Stimulated activated CD4-positive, alpha-beta T cell treated with anti-CD3 and anti-CD28 coated beads, Interleukin-1b, Interleukin-23, amount 100 ng/mL, for 24 hours (primary cell): ENCODE measurements at places on chromosomes 6 and 20.

GRCh38 chr6:30687659-30688431 is 1.4 kb upstream of the PPP1R18 start:
- DNase-seq = no peak

DNA sequence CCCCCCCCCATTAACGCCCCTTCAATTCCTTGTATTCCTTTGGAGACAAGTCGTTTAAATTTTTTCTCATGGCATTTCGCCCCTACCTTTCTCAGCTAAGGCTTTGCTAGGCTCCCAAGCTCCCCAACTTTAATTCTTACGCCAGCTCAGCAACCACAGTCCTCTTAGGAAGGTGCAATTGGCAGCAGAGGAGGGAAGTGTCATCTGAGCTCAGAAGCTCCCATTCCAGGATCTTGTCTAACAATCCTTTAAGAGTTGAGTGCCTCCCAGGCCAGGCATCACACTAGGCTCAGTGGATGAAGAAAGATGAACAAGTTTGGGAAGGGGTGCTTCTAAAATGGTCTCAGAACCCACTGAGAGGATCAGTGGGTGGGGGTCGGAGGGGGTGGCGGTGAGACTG is 131.2 kb upstream of the AKAP12 start:
- no peak for DNase-seq

- DNase-seq = no peak
Measured at GRCh38 chr6:167150941-167151549, 6.7 kb downstream of the GPR31 start.

DNA sequence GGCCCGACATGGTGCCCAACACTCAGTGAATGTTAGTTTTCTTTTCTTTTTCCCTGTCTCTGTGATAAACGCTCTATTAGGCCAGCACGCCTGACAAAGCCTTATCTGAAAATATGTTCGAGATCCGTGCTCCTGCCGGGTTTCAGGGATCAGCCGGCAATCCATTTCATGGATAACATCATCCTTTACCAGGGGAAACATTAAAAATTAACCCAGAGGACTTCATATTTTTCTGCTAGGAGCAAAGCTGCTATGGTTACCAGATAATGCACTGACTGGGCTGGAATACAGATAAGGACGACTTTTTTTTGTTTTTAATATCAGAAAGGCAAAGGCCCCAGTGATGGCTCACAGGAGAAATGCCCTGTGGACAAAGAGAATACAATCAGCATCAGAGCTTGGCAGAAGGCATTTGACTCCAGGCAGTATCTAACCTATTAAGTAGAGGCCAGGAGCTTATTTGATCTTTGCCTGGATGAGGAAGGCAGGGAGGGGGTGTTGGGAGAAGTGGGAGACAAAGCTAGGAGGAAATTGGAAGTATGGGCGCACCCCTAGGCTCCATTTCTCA is 482.0 kb upstream of the CHD6 start:
- no peak for DNase-seq

- no peak for DNase-seq
Measured at GRCh38 chr6:37298958-37299357, 41.0 kb upstream of the TMEM217 start.

GRCh38 chr6:128323011-128323410 is 197.4 kb downstream of the PTPRK start:
- no peak for DNase-seq

DNA sequence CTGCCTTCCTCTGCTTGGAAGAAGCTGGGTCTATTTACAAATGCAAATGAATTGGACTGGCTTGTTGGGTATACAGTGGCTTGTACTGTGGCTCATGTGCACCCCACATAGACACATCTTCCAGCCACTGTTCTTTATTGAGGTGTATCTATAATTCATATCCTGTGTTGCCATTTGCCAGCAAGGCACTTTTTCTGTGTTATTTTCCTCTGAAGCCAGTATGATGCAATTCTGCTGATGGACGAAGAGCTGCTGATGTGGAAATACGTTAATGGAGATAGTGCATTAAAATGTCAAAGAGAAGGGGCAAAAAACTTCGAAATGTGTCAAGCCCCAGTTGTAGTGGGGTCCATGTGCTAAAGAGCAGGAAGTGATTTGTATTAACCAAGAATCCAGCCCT is 167.5 kb downstream of the TMEM242 start:
- DNase-seq = no peak
